ENCODE measurements at places on chromosomes 4 and X. TPM values are rescaled to one million over a fixed set of nuclear protein-coding genes. Genes with fewer than 3 reads are reported as not detected.

- peak; percentile 35 for DNase-seq
Measured at GRCh38 chrX:119880552-119881437, 9.2 kb downstream of the NDUFA1 start.

GRCh38 chrX:13232484-13232883 lies 87.4 kb downstream of the ATXN3L start:
- no peak for DNase-seq

DNA sequence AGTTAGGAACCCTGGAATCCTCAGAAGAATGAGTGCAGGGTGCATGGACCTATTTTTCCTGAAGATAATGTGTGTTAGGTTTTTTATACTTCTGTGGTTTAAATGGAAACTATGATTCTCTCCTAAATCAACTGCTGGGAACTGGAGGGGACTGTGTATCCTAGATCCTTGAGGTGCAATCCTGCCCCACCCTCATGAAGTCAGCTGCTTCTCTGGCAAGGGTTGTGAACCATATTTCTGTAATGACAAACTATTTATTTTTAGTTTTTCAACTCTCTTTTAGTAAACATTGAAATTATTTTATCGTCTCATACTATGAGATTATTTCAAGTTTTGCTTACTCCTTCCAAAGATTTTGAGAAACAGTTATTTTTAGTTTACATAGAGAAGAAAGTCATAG lies 25.8 kb upstream of the VEGFC start:
- no peak for DNase-seq

GRCh38 chr4:15931451-15932210 lies 6.9 kb downstream of the FGFBP1 start:
- no peak for DNase-seq

DNA sequence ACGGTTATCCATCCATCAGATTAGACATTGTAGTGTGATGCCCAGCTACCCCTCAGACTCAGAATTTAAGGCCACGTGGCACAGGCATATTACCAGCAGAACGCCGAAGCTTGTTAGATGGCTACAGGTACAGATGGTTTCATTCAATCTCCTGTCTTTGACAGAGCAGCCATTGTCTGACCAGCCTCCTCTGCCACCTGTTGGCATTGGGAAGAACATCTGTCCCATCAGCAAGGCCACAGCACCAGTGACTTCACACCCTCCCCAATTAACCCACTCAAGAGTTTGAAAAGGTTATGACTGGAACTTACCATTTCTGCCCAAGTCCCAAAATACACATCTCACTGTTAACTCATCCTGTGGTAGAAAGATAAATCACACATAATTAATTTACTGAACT lies 22.0 kb upstream of the PHKA2 start:
- DNase-seq: no peak

DNA sequence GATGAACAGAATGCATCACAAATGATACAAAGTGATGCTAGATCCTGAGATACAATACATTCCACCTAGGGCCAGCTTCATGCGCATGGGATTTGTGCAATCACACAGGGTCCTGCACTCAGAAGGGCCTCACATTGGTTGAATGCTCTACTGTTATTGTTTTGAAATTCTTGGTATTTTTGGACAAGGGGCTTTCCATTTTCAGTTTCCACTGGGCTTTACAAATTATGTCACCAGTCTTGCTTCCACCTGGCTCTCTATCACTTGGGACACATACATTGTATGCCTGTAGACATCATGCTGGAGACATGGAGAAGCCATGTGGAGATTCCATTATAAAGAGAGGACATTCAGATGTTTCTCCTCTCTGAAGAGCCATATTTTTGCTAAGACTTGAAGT lies 155.8 kb downstream of the NAA11 start:
- DNase-seq: no peak

- peak; percentile 45 for DNase-seq
Measured at GRCh38 chr4:139099366-139099982, 77.5 kb downstream of the ELF2 start.

Gene NLGN3
- 0.42 TPM for polyA plus RNA-seq
